ENCODE measurements at places on chromosomes 12 and 14.

GRCh38 chr12:109752117-109753053 lies 38.8 kb downstream of the FAM222A start:
- DNase-seq: no peak

DNA sequence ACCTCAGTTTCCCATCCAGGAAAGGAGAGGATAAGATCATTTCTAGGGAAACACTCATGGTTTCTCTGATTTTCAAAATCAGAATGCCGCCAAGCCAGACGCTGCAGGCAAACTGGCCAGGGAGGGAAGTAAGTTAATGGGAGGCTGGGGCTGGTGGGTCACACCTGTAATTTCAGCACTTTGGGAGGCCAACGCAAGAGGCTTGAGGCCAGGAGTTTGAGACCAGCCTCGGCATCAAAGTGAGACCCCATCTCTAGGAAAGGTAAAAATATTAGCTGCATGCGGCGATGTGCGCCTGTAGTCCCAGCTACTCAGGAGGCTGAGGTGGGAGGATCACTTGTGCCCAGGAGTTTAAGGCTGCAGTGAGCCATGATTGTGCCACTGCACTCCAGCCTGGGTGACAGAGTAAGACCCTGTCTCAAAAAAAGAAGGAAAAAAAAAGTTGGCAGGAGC lies 587 bp downstream of the SELPLG start:
- DNase-seq: no peak

- no peak for DNase-seq
Observed at GRCh38 chr14:20775043-20775442, 6.0 kb upstream of the RNASE6 start.

GRCh38 chr14:102768223-102769048 lies 8.8 kb upstream of the TRAF3 start:
- no peak for DNase-seq

DNA sequence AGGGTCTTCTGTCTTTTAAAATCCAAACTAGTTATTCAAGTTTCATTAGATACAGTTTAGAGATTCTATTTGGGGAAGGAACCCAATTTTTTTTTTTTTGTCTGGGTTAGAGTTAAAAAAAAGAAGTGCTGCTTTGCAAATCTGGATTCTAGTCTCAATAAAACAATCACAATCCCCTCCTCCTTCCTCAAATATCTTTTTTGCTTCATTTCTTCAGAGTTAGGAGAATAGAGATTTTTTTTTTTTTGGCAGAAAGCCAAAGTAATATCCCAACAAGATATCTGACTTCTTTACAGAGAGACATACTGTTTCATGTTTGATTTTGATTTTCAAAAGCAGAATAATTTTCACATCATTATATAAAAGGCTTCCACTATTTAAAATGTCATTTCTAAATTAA lies 201.9 kb downstream of the FOXN3 start:
- DNase-seq: no peak

DNA sequence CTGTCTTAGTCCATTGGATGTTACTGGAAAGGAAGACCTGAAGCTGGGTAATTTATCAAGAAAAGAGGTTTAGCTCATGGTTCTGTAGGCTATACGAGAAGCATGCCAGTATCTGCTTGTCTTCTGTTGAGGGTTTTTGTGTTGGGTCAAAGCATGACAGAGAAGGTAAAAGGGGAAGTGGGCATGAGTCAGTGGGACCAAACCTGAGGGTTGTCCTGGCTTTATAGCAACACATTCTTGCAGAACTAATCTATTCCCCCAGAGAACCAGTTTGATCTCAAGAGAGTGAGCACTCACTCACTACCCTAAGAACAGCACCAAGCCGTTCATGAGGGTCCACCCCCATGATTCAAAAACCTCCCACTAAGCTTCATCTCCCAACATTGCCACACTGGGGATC lies 19.0 kb upstream of the KRAS start:
- DNase-seq: no peak

Data from testis (tissue), 5 donors.